Sigmoid colon (tissue), 7 donors: ENCODE measurements at places on chromosomes 2 and 18. TPM values are rescaled to one million over a fixed set of nuclear protein-coding genes. Genes with fewer than 3 reads are reported as not detected.

- no peak for DNase-seq
Measured at GRCh38 chr18:10923141-10923540, 226.2 kb downstream of the PIEZO2 start.

DNA sequence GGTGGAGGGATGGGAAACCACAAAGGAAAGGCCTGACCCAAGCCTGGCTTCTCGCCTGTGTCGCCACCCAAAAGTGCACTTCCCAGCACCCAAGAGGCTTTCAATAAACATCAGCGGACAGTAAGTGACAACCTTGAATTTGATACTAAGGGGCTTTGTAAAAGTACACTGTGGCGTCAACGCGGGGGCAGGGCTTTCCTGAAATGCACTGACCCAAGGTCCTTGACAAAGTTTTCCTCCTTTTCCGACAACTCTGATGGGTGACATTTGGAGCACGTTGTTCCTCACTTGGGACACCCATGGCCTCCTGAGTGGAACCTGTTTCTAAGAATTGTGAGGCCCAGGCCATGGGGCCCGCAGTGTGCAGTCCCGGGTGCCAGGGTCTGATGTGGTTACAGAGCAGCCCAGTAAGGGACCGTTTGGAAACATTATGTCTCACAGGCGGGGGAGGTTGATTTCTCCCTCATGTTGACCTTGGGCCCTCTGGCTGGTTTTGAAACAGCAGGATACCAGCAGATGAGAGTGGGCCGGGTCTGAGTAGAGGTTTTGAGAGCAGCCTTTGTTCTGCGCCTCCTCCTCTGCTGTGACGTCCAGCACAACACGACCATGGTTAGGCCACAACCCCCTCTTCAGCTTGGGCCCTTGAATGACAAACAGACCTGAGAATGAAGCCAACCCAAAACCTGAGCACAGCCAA is 2.8 kb upstream of the ZBTB14 start:
- no peak for DNase-seq

- no peak for DNase-seq
Measured at GRCh38 chr2:230557065-230557464, 141.1 kb downstream of the SP100 start.

DNA sequence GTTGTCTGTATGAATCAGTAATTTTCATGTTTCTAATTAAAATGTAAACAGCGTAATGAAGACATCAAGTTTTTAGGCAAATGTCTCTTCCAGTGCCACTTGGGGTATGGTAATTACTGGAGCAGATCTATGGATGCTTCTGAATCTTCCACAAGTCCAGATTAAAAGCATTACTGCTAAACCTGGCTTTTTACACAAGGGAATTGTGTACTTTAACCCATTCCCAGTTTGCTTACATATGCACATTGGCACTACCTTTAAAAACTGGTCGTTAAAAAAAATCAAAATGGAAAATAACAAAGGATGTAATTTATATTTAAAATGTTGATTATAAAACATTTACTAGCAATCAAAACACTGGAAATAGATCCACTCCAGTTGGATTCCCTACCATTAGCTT is 19.7 kb downstream of the FIGN start:
- DNase-seq = no peak

GRCh38 chr2:148963461-148963860 is 75.0 kb upstream of the LYPD6B start:
- no peak for DNase-seq

DNA sequence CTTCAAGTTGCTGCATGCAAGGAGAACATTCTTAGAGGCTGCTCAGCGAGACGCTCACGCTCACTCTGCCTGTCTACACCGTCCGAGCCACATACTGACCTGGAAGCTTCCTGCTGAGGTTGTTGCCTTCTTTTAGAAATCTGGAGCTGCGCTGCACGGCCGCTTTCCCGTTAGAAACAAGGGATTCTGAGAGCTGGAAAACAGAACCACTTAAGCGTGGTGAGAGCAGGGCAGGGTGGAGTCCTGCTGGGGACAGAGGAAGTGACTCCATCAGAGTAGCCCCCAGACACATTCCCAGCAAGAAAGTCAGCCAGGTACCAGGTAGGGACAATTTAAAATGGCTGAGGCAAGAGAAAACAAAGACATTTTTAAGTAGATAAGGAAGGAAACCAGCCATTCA is 135.2 kb downstream of the LAMA1 start:
- no peak for DNase-seq

DNA sequence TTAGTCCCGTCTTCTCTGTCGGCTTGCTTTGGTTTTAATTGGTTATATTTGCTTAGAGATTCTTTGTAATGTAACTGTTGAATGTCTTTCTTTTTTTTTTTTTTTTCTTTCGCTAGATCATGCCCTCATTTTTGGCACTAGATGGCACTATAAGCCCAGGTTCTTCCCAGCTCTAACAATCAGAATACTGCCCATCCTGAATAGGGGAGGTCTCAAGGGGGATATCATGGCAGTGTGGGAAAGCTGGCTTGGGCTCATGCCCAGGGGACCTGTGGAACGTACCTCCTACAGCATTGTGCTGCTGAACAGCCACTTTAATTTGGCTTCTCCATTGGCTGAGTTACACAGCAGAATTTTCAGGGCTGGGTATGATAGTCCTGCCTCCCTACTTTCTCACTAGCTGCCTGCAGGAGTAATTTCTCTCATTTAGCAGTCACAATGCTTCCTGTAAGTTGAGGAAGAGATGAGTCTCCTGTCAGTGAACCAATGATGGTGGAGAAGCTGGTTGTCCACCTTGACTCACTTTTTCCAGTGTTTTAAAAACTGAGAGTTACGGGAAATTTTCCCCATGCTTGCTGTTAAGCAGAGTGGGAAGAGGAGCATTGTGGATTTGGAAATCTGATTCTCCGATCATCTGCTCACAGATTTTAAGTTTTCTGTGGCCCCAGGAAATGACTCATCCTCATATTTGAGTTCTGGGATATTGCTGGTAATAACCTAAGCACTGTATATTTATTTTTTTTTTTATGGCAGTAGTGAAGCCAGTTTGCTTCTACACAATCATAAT is 47.2 kb downstream of the RAD51AP2 start:
- DNase-seq = no peak

DNA sequence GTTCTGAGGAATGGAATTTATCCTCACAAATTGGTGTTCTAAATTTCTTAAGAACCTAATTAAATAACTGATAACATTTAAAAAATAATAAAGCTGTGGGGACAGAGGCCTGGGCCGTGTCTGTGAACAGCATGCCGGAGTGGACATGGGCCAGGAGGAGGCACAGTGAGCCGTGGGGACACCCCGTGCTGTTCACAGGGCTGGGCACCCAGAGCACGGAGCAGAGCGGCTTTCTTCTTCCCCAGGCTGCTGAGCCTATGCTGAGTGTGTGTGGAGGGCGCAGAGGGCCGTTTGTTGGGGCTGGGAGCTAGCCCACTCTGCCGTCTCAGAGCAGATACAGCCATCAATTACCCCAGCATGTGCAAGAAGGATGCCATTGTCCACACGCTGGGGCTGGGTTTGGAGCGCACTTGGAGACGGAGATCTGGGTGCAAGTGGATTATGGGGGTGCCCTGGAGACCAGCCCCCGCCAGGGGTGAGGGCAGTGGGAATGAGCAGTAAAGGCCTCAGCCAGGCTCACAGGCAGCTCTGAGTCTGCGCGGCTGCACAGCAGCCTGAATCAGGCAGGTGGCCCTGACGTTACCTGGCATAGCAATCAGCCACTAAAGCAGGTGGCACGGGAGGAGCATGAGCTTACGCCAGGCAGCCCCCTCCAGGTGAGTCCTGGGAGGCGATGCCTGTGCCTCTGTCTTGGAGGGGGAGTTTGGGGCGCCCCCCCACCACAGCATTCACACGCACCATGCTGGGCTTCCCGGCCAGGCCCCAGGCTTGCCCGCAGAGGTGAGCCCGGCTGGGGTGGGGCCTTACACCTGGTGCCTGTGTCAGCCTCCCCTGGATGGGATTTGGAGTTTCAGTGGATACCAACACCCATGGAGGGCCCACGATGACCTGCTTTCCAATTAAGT is 52.1 kb upstream of the SLC66A3 start:
- no peak for DNase-seq

- no peak for DNase-seq
Measured at GRCh38 chr2:99987160-99987559, 155.2 kb downstream of the AFF3 start.

DNA sequence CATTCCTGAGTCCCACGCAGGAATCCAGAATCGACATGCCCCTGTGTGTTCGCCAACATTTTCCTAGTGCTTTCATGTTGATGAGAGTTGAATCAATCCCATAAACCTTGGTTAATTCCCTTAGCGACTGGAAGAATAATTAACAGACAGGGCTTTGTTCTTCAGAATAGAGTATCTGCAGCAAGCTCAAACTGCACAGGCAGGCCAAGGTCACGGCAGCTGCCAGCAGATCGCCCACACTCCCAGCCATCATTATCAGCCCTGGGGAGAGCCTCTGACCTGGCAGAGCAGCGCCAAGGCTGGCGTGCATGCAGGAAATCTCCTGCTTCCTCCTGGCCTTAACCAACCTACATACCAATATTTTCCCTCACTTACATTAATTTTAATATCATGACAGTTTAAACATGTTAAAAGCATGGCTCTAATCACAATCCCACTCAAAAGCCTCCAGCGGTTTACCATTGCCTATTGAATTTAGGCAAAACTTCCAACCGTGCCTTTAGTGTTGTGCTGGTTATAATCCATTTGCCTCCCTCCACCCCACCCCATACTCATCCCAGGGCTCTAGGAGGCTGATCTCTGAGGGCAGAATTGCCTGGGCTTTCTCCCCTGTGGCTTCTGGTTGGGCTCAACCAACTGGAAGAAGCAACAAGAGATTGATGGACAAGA is 46.8 kb upstream of the NCK2 start:
- no peak for DNase-seq

DNA sequence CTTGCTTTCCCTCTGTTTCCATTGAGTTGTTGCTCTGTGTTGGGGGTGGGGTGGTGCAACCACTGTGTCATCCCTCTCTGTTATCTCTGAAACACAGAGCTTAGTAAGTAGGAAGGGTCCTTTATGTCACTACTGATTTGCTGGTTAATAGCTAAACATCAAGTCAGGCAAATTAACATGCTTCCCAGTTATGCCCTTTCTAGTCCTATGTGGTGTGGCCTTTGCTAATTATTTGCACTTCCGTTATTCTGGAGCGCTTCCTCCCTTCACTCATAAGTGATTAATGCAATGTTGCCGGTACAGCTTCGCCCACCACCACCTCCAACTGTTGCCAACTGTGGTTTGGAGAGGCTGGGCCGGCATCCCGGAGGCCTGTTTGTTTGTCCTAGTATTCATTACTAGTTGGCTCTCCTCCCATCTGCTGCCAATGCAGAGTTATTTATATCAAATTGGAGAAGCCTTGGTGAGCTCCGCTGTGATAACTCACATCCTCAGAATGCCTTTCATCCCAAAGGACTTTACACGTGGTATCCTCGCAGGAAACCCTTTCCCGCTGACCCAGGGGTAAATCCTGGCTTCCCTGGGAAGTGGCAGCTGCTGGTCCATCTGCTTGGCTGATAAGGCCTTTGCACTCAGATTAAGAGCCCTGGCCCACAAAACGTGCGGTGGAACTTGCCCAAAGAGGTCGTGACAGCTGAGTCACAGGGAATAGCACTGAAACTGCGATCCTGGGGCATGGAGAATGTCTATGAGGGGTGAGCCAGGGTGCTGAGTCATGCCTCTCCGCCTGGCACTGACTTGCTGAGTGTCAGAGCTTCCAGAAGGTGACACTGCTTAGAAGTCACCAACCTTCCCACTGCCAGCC is 72.0 kb upstream of the ZCCHC2 start:
- peak; percentile 72 for DNase-seq

DNA sequence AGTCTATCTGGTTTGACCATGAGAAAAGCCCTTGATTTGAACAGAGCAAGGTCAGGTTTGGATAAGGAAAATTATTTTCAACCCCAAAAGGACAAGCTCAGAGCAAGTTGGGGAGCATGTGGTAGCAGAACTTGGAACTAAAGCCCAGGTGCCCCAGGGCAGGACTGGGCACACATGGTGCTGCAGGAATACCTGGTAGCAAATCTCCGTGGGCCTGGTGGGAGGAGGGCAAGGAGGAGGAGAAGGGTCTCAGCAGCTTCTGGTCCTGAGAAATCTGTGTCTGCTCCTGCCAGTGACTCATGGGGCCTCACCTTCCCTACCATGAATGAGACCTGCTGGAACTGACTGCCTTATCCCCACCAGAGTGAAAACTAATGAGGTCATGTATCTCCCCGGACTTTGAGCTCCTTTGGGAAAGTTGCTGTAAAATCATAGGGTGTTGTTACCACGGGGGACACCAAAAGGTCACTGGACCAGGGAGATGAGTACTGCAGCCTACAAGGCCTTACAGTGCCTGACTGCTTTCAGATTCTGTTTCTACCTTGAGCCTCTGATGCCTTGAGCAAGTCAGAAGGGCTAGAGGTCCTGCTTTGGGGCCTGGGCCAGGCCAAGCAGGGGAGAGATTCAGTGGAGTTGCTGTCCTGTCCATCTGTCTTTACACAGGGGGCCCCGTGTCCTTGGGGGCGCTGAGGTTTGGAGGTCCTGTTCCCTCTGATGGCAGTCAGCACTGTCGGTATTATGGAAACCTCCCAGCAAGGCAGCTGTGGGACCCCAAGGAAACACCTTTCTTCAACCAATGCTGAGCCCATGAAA is 304.0 kb downstream of the MYCN start:
- DNase-seq = no peak

DNA sequence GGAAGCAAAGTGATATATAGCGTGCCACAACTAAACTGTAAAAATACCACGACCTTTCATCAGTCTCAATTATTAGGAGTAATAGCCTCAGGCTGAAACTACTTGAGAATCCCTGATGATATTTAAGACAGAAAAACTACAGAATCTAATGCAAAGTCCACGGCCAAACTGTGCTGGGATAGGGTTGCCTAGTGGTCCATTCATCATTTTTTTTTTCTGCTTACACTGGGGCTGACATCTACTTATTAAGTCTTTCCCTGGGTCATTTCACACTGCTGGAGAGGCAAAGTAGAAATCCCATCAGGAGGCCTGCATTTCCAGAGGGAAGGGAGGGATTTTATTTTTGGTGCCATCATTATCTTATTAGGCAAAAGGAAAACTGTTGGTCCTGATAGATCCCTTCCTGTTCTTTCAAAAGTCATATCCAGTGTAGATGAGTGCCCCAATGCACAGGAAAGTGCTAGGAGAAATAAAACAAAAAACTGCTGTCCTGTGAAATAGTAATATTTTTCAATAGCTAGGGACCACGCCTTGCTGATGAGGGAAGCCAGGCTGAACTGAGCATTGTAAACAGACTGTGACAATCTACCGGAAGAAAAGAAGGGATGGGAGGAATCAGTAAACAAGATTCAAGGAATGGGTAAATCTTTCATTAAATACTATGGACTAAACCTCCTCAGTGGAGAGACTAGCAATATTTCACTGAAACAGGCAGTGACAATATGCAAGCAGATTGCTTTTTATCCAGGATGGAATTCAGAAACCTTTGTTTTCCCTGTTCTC is 644.3 kb downstream of the IRS1 start:
- DNase-seq = no peak

CMPK2 gene
- total RNA-seq = 9.3 TPM

DCDC2C gene
- not detected for total RNA-seq

MC4R gene
- total RNA-seq = not detected

ITPRIPL1 gene
- total RNA-seq = 0.36 TPM

GPR45 gene
- not detected for total RNA-seq

ANKRD30BL gene
- total RNA-seq = not detected

BOLL gene
- total RNA-seq = not detected

ASPRV1 gene
- total RNA-seq = 1.1 TPM

CDK15 gene
- total RNA-seq = 0.49 TPM

ANKRD30B gene
- not detected for total RNA-seq

PER2 gene
- total RNA-seq = 8.9 TPM
